ENCODE measurements at places on chromosomes 2 and 18.

- DNase-seq: no peak
These were observed 41.4 kb downstream of the SGPP2 start for GRCh38 chr2:222465746-222466145.

GRCh38 chr2:80068038-80068731 is 236.4 kb downstream of the LRRTM1 start:
- peak; percentile 37 for DNase-seq

GRCh38 chr2:98585386-98585785 is 22.9 kb downstream of the COA5 start:
- DNase-seq: no peak

DNA sequence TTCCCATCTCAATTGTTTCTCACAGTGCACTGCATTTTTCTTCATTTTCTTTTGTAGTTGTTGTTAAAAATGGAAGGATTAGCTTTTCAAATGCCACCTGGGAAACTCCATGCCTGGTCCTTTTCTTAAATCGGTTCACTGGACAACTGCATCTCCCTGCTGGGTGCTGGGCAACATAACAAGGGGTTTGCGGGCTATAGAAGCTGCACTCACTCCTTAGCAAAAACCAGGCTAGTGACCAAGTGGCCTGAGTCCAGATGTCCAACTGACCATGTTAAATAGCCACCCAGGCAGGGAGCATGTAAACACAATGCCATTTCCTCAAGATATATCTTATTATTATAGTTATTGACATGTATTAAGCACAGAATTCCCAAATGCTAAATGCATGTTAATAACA is 264.9 kb downstream of the ICOS start:
- no peak for DNase-seq

DNA sequence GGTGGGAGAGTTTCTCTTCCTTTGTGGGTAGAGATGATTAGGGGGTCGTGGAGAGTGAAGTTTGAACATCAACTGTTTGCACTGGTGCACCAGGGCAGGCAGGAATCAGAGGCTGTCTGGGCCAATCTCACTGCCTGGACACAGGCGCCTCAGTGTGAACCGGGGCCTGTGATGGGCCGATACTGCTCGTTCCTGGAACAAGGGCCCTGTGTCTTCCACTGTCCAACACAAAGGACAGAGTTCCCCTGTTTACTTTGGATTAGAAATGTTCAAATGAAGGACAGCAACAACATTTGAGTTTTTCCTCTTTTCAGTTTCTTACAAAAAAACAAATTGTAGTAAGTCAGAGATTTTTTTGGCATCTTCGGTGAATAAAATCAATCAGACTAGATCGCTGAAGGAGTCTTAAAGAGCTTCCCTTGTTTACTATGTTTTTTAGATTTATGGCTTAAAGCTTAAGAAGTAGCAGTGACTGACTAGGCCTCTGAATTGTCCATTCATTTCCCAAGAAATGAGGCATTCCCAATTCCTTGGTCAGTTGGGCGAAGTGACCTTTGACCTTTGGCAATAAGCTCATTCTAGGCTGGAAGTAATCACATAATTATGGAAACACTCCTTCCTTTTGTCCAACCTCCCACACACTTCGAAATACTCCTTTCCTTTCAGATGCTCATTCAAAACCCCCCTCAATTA is 11.6 kb upstream of the TGFA start:
- no peak for DNase-seq

GRCh38 chr2:70947556-70948184 is 12.0 kb downstream of the ATP6V1B1 start:
- no peak for DNase-seq

DNA sequence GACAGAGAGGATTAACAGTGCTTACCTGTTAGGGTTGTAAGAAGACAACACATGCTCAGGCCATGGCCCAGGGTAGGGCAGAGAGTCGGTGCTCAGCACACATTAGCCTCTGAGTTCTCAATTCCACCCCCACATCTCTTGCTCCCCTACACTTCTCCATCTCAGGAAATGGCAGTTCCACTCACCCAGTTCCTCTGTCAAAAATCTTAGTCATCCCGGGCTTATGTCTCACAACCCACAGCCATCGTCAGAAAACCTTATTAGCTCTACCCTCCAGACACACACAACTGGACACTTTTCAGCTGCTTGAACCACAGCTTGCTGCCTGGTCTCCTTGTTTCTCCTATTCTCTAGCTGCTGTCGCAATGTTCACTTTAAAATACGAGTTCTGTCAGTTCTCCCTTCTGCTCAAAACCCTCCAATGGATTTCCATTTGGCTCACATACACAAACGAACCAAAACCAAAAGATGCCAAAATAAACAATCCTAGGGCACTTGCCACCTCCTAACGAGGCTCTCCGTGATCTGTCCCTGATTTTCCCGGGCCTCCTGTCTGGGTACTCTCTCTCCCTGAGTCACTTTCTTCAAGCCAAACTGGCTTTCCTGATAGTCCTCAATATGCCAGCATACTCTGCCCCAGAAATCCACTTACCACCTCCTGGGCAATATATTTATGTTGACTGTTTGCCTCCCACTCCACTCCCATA is 89.7 kb downstream of the KCTD1 start:
- no peak for DNase-seq

DNA sequence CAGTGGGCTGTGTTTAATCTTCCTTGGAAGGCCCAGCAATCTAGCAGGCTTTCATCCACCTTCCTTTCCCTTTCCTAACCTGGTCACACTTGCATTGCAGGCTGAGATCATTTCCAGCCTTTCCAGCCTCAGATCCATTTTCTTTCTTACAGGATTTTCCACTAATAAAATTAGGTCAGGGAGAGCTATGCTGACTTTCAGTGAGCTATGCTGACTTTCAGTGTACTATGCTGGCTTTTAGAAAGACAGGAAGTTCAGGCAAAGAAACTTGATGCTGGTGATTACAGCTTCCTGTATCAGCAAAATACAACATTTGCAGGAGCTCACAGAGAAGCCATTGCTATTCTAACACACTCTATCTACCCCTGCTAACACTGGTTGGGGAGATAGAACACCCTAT is 735.0 kb downstream of the CCDC85A start:
- no peak for DNase-seq
